RWPE1 (cell line): ENCODE measurements at places on chromosomes 1 and 21.
A peak's percentile ranks its signal among the peaks of the same experiment; 100 is the strongest.

GRCh38 chr1:21865609-21865942 lies 53.5 kb downstream of the LDLRAD2 start:
- no peak for DNase-seq

DNA sequence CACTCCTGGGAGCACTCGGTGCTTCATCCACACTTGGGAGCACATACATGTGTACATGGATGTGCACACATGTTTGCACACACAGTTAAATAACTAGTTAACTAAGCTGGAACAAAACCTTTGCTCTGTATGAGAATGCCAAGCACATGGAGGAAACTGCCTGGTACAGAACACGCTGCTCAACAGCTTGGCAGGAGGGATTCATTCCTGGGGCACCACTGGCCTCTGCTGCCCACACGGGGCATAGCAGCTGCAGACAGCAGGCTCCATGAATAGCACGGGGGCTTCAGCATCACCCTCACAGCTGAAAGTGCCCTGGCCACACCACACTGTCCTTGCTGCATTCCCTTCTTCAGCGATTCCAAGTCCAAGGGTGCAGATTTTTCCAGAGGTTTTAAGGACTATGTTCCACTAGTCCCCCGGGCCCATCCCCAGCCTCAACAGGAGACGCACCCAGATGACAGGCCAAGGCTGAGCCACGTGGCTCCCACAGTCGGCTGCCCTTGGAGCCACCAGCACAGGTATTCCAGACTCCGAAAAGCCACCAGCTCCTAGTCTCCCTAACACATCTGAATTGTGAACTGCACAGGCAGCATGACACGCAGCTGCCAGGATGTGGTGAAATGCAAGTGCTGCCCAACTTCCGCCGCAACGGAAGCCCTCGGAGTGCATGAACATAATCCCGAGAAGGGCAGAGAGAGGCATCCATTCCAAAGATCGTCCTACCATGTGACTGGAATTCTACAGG lies 16.9 kb downstream of the NPHP4 start:
- peak; percentile 30 for DNase-seq

DNA sequence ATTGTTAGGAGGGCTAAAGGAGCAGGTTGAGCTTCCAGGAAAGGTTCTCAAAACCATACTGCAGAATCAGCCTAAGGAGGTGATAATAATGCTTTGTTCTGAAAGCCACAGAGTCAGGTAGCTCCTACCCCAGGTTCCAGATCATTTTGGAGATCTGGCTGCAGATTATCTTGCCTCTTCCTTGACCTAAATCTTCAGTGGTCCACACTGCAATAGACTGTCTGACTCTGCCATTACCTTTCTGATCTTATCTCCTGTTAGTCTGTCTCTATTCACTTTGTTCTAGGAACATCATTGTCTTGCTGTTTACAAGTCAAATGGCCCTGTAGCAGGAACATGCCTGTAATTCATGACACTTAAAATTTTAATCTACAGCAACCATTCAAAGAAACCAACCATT lies 73.0 kb downstream of the HS2ST1 start:
- DNase-seq = no peak

DNA sequence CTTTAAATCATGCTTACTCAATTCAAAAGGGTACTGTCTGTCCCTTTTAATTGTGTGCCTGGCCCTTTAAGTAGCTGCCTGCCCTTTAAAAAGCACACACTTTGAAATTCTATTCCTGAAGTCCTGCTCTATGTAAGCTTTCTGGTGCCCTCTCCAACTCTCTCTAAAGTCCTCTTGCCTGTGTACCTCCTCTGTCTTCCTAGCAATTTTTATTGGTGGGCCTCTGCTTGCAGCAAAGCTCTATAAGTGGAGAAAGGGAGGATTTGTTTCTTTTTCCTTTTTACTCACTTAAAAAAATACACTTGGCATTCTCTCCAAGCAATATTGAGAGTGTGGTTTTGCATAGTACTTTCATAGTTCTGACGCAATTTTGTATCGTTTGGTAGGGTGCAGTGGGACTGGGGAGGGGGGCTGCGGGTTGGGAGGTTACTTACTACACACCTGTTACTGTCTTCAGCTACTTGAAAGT lies 135.4 kb downstream of the LMO4 start:
- DNase-seq = no peak

DNA sequence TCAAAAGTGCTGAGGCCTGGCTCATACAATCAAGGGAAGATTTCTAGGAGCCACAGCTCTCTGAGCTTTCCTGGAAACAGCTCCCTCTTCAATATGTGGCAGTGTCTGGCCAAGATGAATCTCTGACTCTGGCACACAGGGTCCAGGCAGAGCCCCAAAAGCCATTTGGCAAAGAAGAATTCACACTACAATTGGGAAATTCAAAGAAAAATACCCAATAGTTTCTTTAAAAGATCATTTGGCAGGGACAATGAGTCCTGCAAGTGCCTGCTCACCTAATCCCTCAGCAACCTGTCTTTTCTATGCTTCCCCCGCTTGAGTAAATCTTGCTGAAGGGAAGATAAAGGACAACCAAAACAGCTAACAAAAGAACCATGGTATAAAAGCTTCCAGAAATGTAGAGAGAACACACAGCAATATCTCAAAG lies 124.6 kb downstream of the TGFBR3 start:
- no peak for DNase-seq

- no peak for DNase-seq
Measured at GRCh38 chr21:42307106-42307505, 8.1 kb downstream of the TFF3 start.

DNA sequence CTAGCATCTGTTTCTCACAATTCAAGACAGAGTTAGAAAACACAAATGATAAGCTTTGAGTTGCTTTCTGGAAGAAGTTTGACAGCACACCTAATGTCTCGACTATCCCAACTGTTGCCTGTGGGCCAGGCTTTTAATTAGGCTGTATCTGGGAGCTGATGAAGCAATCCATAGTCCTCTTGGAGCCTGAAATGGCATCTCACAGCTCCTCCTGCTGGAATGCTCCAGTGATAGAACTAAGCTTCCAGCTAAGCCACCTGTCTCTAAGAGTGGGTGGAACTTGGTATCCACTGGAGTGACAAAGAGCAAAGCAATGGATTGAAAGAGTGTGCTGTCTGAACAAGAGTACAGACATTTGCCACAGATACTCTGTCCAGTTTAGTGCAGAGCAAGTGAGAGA lies 605.3 kb upstream of the NR5A2 start:
- DNase-seq = peak; percentile 34

DNA sequence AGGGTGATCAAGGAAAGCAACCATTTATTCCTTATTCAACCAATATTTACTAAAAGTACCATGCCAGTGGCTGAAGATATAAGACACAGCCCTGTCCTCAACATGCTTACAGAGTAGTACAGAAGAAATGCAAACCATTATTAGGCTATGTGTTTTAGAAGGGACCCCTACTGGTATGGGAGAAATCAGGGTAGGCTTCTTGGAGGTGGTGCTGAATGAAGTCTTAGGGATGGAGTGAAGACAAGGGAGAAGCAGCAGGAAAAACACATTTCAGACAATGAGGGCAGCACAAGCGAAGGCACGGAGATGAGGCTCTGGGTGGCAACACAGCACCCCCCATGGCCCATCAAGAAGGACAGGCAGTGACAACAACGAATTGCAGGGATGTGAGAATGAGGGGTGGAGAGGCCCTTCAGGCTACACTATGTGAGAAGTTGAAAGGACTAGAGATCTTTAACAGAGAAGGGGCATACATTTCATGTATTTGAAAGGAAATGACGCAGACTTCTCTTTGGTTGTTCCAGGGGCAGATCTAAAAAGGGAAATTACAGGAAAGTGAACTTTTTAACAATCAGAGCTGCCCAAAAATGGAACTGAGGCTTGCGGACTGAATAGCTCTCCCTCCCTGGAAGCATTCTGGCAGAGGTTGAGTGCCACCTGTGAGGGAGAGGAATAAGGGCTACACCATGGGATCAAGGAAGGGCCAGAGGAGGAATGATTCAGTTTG lies 16.8 kb upstream of the CD58 start:
- no peak for DNase-seq
